Mesenteric fat pad (tissue), 1 donor: ENCODE measurements at places on chromosomes 7 and 10.

GRCh38 chr10:124043310-124044142 lies 49.9 kb downstream of the CHST15 start:
- no peak for DNase-seq

- no peak for DNase-seq
Measured at GRCh38 chr7:30254717-30255063, 29.7 kb upstream of the ZNRF2 start.

- DNase-seq: no peak
Measured at GRCh38 chr7:27567266-27567665, 95.4 kb downstream of the HIBADH start.

GRCh38 chr10:50224330-50224952 lies 26.9 kb downstream of the ASAH2 start:
- DNase-seq: no peak

DNA sequence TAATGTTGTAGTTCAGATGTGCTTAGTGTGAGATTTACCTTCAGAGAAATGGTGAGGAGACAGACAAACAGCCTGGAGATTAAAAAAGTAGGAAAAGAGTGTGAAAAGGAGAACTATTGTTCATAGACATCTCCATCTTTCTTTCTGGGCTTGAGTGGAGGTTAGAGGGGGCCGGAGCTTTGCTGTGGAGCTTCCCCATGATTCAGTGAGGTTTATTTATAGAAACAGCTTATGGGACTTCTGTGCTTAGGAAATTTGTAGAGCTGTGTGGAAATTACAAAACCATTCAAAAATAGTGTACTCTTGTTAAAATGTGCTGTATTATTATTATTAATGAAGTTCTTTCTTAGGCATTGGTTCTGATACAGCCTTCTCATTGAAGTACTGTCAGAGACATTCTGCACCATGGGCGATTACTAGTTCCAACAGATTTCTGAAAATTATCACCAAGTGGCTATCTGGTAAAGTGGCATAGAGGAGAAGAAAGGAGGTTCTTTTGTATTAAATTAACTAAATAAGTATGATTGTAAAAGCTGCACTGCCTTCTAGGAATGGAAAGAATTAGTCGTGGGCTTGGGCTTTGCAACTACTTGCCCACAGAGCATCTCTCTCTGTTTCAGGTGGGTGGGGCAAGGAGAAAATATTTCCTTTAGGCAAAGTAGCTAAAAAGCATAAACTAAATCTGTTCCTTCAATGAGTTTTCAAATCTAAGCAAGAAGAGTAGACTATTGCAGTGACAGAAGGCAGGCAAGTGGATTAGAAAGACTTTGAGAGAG lies 8.7 kb upstream of the TCAF1 start:
- no peak for DNase-seq

- no peak for DNase-seq
Measured at GRCh38 chr10:46268076-46268881, 18.5 kb upstream of the ANTXRL start.

- no peak for DNase-seq
Measured at GRCh38 chr7:115015619-115016018, 93.7 kb downstream of the MDFIC start.

DNA sequence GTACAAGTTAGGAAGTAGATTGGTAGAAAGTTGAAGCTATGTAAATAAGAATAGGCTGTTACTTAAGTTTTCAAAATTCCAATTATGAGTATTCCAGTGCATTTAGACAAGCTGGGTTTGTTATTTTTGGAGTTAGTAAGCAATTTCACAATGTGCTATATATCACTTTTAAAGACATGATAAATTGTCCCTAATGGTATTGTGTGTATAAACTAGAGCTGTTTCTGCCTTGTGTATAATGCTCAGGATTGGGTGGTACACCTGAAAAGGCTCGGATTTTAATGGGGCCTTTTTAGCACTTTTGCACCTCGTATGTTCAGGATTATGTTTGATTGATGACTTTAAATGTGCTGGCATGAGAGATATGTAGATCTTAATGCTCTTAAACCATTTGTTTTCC lies 175.8 kb downstream of the VTI1A start:
- no peak for DNase-seq

DNA sequence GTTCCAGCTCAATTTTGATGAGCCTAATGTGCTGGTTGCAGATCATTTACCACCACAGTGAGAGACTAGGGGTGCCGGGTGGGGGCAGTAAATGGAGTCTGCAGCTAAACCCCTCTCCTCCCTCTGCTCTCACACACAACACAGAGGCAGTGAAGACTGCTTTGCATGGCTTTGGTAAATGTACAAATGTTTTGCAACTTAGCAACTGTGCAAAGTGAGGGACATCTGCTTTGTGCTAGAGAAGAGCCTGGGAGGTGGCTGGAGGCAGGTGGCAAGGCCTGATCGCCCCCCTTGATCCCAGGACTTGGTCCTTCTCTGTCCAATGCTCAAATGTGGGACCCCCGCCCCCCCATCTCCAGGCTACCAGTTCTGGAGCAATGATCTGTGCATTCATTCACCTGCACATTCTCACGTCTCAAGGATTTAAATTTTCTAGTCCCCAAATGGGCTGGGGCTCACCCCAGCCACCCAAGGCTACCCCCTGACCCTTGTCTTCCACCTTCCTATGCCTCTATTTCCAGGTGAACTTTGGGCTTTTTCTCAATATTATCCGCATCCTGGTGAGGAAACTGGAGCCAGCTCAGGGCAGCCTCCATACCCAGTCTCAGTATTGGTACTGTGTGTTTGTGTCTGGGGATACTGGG lies 11.6 kb downstream of the GHRHR start:
- peak; percentile 51 for DNase-seq

DNA sequence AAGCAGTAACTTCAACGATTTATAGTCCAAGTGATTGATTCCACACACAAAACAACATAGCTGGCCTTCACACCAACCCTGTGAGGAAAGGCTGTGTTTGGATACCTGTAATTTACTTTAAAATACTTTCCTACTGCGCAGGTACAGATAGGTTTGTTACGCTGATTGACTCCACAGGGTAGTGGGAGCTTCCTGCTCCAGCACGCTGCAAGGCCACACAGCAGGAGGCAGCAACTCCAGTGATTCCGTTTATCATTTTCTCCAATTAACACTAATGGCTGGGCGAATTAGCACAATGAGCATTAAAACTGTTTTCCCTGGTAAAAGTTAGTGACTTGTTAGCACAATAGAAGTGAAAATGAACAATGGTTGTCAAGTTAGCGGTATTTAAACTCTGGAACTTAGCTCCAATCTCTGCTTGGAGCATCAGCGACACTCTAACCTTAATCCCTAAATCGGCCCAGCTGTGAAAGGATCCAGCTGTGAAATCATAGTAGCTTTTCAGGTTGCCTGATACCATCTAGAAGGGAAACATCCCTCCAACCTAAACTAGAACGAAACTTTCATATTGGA lies 959 bp downstream of the DCLRE1C start:
- no peak for DNase-seq

- no peak for DNase-seq
Measured at GRCh38 chr10:635088-635861, 54.2 kb downstream of the DIP2C start.

- DNase-seq: no peak
Measured at GRCh38 chr10:81548160-81548559, 326.8 kb upstream of the NRG3 start.

- no peak for DNase-seq
Measured at GRCh38 chr7:121563177-121563576, 167.1 kb upstream of the FAM3C start.

GRCh38 chr7:123096976-123097375 lies 101.5 kb upstream of the TAS2R16 start:
- DNase-seq: no peak

- no peak for DNase-seq
Measured at GRCh38 chr7:118175740-118176139, 8.2 kb upstream of the LSM8 start.

DNA sequence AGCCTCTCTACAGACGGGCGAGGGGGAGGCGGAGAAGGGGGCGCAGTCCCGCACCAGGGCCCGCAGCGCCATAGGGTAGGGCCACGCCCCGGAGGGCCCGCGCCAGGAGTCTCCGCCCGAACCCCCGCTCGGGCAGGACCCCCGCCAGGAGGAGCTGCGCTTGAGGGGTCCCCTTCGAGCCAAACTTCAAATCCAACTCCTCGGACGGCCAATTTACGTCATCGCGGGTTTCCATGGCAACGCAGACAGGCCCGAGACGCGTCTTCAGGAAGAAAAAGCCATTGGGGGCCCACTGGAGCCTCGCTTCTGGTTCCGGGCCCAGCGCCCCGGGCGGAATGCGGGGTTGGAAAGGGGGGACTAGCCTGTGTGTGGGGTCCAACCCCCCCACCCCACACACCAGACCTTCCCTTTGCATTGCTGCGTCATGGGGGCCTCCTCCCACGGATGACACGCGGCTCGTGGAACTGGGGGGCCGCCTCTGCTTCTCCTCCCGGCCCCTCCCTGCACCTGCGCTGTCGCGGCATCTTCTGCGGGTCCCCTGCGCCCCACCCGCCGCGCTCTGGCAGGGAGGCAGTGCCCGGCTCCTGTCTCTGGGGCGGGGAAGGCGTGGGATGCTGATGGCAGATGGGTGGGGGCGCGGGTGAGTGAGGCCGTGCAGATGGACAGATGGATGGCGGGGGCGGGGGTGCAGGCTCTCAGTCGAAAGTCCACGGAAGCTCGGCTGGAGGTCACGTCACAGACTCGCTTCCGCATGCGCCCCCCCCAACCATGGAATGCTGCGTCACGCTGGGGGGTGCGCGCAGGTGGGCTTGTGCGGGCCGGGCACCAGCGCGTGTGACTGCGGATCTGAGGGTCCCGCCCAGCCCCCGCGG lies 1.2 kb downstream of the CALY start:
- DNase-seq: no peak

- DNase-seq: no peak
Measured at GRCh38 chr7:129606803-129607202, 4.7 kb upstream of the NRF1 start.

DNA sequence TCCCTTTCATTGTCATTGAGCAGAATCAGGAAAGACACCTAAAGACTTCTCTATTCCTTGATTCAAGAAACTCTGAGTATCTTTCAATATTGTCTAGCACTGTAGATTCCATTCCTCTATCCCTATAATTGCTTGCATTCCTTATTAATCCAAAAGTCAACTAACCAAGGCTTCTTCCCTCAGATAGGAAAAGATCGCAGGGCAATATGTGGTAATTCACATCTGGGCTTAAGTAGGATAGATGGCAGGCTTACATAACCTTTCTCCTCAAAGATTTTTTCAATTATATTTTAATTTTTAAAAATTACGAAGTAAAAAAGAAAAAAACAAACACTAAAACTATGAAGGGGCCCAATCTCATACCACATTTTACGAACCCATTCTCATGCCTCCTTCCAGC lies 7.1 kb upstream of the ARHGAP21 start:
- DNase-seq: no peak

DNA sequence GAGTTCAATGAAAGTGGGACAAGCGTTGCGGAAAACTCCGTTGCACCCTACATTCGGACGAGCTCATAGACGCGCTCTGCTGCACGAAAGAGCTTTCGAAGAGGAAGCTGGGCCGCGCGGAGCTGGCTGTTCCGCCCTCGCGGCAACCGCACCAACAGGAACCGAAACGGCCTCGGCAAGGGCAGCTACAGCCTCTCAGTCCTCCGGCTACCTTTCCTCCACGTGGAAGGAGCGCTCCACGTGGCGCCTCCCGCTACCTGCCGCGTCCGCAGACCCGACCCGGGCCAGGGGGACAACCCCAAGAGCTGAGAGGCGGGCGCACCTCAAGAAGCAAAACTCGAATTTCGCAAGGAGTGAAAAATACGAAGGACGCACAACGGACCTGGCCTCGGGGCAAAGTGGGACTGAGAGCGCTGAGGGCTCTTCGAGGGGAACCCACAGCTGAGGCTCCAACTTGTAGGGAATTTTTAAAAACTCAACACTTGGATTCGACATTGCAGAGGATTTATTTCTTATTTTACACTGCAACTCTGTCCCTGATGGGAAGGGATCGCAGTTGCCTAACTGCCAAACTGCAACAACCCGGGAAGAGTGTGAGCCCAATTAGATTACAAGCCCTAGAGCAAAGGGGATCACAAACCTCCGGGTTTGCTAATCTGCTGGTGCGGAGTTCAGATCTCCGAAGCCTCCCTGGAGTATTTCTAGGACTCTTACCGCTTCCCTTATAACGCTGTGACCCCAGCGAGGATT lies 1.4 kb downstream of the HPSE2 start:
- no peak for DNase-seq

DNA sequence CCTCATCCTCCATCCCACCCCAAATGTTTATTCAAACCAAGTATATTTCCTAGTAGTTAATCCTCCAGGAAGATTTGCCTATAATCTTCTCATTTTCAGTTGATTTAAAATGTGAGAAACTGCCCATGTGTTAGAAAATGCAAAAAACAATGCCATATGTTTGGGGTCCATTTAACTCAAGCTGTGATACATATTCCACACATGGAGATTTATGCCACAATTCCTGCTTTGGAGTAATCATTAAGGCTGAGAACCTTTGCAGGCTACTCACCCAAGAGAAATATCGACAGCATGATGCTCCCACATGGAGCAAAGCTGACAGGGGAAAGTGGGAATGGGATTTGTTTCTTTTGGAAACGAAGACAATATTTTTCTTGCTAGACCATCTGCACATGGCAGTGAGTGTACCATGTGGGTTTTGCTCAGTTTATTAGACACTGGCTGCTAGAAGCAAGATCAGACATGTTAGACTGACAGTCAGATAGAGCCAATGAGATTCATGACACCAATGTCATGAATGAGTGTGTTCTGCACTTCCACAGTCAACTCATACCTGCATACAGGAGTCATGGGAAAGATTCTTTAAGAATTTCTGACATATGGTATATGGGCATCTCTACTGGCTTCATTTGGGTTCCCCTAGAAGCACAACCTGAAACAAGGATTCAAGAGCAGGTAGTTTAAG lies 3.4 kb upstream of the GRM8 start:
- no peak for DNase-seq

GRCh38 chr7:12567015-12567414 lies 3.5 kb upstream of the SCIN start:
- no peak for DNase-seq
